ENCODE measurements at places on chromosomes 5 and 9.

- no peak for DNase-seq
Observed at GRCh38 chr9:95132366-95133324, 184.9 kb downstream of the FANCC start.

GRCh38 chr9:137067860-137068538 lies 2.4 kb downstream of the SAPCD2 start:
- peak; percentile 67 for DNase-seq

- DNase-seq: no peak
Observed at GRCh38 chr5:85173469-85173868, 788.8 kb upstream of the EDIL3 start.

- DNase-seq: no peak
Observed at GRCh38 chr9:8888591-8888990, 1089.0 kb upstream of the DMAC1 start.

DNA sequence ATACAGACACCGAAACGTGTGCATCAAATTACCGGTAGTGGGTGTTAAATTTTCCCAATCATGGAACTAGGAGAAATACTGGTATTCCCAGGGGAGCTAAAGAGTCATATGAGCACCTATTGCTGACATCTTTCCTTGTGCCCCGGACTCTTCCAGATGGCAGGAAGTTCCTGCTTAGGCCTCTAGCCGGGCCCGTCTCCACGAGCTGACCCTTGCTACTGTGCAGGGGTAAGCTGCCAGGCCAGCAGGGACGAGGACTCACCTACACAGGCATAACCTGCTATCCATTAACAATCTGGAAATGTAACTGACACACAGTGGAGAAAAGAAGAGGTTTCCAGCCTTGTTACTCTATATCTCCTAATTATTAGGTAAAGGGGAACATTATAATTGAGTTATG lies 16.2 kb upstream of the SSBP2 start:
- DNase-seq: no peak

DNA sequence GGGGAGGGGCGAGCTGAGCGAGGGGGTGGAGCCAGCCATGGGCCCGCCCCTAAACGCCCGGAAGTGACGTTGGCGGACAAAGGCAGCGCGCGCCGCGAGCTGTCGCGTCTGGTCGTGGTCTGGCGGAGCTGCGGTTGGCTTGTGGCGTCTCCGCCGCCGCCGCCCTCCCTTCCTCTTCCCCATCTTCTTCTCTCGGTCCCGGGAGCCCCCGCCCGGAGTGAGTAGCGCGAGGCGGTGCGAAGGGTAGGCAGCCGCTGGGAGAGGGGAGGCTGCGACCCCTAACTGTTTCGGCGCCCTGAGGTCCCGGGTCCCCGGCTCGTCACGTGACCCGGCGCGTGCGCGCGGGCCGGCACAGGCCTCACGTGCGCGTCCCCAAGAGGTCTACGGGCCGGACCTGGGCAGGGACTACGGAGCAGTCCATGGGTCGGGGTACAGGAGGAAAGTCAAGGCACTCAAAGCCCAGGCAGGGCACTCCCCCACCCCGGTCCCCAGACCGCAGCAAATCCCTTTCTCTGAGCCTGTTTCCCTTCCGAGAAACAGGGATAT lies at the start of gene NTMT1:
TSS of gene NTMT1 (plus strand) at position 85 of the 546 bp plus-strand sequence. CDS start 6,541 bp downstream, outside the sequence.
- peak; percentile 81 for DNase-seq

DNA sequence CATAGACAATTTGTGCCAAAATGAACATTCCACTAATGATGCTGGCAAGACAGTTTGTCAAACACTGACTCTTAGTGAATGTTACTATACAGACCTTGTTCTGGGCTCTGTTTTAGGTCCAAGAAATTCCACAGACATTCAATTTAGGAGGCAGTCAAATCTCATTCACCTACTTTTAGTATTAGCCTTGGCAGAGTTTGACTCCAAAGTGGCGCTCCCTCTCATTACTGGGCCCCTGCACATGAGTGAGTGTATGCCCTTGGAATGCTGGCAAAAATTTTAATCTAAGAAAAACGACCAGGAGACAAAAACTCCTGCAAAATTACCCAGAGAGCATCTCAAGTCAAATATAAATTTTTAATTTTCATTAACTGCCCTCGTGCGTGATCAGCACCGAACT lies 94.9 kb upstream of the SLC27A6 start:
- DNase-seq: no peak

GRCh38 chr5:151074557-151074956 lies 6.3 kb downstream of the TNIP1 start:
- no peak for DNase-seq

DNA sequence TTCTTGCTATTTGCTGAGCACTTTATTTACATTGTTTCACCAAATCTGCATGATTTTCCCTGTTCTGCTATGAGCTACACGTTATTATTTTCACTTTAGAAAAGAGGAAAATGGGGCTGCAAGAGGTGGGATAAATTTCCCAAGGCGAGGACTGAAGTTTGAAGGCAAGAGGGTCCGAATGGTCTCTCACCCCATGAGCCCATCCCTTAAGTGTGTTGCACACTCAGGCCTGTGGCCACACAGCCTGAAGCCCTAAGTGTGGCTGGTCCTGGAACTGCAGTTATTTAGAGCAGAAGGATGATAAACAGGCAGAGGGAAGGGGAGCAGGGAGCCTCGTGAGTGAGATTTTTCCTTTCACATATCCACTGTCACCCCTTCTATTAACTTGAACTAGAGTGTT lies 7.8 kb downstream of the PDE8B start:
- DNase-seq: no peak

DNA sequence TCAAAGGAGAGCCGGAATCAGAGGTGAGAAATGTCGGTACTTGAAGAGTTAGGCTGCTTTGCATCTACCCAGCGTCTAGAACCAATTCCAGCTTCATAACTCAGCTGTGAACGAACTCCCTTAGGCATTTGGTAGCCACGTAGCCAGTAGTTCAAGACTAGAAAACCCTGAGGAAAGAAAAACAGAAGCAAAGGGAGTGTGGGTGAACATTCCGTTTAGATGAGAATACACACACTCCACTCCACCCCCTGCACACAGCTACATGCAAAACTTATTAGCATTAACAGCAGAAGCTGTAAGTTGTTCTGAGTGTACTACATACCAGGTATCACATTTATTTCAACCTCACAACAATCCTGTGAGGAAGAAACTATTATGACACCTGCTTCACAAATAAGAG lies 78.3 kb downstream of the SMIM23 start:
- DNase-seq: no peak

DNA sequence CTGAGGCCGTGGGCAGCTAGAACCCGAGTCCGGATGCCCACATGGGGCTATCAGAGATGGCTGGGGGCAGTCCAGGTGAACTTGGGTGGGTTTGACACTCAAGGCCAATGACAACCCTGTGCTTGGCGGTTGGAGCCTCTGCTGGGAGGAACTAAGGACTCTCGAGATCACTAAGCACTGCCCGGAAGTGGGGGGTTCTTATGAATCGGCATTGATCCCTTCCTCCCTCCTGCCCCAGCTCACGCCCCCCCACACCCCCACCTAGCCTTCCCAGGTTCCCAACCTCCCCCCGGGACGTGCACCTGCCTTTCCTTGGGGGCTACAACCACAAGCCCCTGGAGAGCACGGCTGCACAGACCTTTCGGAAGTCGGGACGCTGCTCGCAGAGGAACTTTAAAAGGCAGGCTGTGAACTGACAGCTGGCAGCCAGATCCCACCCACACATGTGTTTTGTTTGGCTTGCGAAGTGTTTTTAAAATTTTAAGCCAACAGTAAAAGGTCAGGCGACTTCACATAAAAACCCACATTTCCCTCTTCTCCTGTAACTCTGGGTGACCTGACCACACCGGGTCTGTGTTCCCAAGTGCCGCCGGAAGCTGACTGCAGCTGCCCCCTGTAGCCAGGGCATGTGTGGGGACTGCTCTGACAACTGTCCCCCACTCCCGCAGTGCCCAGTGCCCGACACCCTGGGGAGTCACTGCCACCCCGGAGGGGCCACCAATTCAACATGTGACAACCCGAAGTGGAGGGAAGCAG lies 5.1 kb upstream of the RALGDS start:
- DNase-seq: no peak

GRCh38 chr9:93955111-93955980 lies at the start of gene BARX1:
BARX1 (minus strand) TSS chr9:93955355; CDS start chr9:93955146, 209 bp downstream.
- DNase-seq: no peak

DNA sequence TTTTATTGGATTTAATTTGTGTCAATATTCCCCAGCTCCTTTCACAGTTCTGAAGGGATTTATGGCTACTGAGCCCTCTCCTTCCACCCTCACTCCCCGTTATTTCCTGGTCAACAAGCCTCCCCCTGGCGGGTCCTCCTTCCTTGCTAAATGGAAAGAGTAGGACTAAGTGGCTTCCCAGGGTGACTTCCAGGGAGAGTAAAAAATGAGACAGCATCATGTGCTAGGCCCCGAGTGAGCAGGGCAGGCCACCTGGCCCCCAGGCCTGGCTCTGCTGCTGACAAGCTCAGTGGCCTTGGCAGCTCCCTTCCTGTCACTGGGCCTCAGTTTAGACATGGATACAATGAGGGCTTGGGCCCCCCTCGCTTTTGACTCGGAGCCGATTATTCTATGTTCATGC lies 201.3 kb downstream of the HSPA4 start:
- DNase-seq: no peak

- DNase-seq: no peak
Observed at GRCh38 chr9:137798901-137799629, 78.5 kb upstream of the CACNA1B start.

DNA sequence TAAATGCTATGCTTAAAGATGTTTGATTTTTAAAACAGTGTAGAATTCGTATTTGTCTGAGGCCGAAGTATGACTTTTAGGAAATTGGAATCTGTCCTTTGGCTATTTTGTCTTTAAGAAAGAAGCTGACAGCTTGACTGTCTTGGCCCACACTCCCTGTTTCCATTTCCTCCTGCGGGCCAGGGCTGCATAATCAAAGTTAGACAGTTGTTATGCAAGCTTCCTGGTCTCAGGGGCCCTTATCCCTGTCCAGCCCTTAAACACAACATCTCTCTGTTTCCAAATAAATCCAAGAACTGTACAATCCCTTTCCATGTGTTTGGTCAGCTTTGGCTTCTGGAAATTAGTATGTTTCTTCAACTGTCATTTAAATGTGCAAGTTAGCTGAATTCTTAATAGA lies 54.6 kb upstream of the ECM2 start:
- no peak for DNase-seq

DNA sequence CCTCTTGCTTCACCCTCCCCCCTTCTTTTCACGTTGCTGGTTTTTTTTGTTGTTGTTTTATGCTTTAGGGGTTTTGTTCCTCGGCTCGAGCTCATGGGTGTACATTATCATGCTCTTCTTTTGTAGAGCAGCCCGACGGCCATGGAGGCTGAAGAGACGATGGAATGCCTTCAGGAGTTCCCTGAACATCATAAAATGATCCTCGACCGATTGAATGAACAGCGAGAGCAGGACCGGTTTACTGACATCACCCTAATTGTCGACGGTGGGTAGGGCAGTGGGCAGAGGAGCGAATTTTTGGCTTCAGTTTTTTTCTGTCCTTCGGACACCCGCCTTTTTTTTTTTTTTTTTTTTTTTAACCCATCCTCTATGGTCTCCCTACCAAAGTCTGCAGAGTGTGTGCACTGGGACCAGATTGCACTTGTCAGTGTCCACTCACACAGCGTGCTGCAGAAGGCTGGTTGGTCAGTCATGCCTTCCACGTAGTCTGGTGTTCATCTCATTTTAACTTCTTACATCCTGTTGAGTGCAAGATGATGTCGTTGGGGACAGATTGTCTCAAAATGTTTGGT lies 1.3 kb downstream of the ZNF131 start:
- peak; percentile 3 for DNase-seq

- DNase-seq: no peak
Observed at GRCh38 chr5:133386662-133387061, 225.7 kb downstream of the FSTL4 start.

DNA sequence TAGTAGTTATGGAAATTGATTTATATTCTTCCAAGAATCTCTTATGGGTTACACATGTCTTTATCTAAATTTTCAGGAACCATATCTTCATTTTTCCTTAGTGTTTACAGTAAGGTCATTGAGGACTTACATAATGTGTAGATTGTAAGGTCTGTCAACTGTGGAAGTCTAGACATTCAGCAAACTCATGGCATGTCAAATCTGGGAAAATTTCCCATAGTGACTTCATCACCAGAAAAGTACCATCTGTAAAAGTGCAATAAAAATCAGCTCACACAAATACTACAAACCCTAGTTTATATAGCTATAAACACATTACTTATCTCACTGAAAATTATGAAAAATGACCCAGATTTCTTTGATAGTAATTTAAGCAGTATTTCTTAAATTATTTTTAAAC lies 419.4 kb downstream of the MTRR start:
- DNase-seq: no peak

DNA sequence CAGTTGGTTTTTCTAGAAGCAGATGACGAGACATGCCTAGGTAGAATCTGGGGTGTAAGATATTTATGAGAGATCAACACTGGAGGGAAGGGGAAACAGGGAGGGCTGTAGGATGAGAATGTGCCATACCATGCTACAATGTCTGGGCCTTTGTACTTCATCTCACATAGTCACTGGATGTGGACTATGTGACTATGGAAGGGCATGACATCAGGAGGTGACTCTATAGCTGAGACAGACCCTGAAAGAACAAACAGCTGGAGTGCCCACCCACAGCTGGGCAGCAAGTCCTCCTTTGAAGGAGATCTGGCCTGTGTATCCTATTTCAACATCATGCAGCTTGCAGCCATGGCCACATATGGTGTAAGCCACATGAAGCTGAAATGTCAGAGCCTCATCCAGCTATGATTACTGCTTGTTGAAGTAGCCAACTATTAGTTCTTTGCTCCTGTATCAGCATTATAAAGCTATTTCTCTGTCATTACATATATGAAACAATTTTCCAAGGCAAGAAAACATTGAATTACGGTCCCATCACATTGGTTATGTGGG lies 46.2 kb upstream of the KIF2A start:
- no peak for DNase-seq

GRCh38 chr5:54401515-54401914 lies 54.0 kb upstream of the HSPB3 start:
- no peak for DNase-seq

- no peak for DNase-seq
Observed at GRCh38 chr5:87127426-87127825, 140.3 kb upstream of the RASA1 start.

- DNase-seq: no peak
Observed at GRCh38 chr9:75918909-75919308, 28.4 kb downstream of the PCSK5 start.

- no peak for DNase-seq
Observed at GRCh38 chr9:81814401-81814793, 113.8 kb upstream of the SPATA31D4 start.

DNA sequence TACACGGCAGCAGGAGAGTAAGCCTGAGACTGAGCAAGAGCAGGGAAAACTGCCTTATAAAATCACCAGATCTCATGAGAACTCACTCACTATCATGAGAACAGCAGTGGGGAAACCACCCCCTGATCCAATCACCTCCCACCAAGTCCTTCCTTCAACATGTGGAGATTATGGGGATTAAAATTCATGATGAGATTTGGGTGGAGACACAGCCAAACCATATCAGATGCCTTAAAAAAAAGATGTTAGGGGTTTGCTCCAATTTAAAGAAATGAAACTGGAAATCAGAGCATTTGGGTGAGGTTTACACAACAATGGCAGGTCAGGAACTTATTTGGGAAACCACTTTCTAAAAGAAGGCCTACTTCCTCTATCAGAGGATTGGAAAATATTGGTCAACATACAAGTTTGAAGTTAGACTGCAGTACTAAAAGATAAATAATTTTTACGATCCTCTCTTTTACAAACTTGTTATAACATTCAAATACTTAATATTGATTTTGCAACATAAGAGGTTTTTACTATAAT lies 105.1 kb downstream of the FBN2 start:
- DNase-seq: no peak

- DNase-seq: no peak
Observed at GRCh38 chr5:116421080-116421629, 153.5 kb downstream of the SEMA6A start.
